Activated T-helper 1 cell treated with anti-CD3 and anti-CD28 coated beads, Interleukin-12 subunit alpha, Interleukin-12 subunit beta, Interleukin-2, Interleukin-4 antibody, amounts not matched to agents 30 ng/mL and 10 ng/mL and 1 ng/mL, durations not matched to agents 14 hours and 24 hours and 36 hours (primary cell): ENCODE measurements at places on chromosomes 12 and 14. TPM values are rescaled to one million over a fixed set of nuclear protein-coding genes. Genes with fewer than 3 reads are reported as not detected.

Gene CLEC1B
- not detected in 2 replicates for total RNA-seq

Gene SRRM4
- not detected in 2 replicates for total RNA-seq

Gene ANO4
- total RNA-seq: not detected in 2 replicates

Gene RXYLT1
- total RNA-seq: 26.5 and 27.3 TPM in 2 replicates

Gene PLA2G1B
- not detected in 2 replicates for total RNA-seq

Gene AEBP2
- total RNA-seq: 53.9 and 58.1 TPM in 2 replicates

Gene MYF5
- not detected in 2 replicates for total RNA-seq

Gene SCFD1
- 73.1 and 77.3 TPM in 2 replicates for total RNA-seq
